Cardiac fibroblast (primary cell): ENCODE measurements at places on chromosomes 1 and 21.

DNA sequence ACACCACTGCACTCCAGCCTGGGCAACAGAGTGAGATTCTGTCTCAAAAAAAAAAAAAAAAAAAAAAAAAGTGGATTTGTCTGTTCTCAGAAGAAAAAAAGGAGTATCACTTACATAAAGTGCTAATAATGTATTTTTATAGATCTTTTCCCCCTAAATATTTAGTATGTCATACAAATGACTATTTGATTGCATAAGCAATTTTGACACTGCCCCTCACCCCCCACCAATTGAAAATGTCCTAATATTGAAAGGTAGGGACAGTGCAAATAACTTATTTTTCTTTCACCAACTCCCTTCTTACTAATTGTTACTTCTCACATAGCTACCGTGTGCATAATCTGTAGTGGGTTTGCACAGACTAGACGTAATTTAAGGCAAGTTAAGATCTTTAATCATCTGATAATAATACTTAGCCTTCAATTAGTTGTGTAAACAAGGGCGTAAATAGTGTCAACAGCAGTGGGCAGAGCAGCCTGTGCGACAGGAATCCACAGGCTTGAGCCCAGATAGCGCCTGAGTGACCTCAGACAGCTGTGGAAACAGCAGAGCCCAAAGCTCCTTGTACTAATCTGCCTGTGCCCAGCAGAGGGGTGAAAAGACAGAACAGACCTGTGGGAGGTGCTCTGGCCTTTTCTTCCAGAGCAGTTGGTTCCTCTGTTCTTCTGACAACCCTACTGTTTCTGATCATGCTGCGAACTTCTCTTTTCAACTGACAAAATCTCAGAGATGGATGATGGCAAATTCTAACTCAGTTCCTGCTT lies 4.5 kb upstream of the IER5 start:
- DNase-seq = peak; percentile 71

- DNase-seq = no peak
Measured at GRCh38 chr1:53608071-53608470, 130.9 kb downstream of the GLIS1 start.

DNA sequence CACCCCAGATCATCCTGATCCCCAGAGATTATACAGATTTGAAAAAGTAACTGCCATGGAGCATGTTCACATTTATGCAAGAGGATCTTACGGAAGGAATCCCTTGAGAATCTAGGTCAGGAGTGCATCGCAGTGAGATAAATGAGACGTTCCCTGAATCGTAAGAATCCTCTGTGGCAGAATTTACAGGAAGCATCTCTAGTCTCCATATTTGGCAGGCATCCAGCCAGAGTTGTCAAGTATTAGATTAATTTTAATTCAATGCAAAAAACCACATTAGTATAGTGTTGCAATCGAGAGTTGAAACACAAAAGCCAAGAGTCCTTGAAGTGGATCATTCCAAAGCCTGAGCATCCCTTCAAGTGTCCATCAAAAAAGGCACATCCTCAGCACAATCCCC lies 100.8 kb downstream of the RRAGC start:
- peak; percentile 31 for DNase-seq

DNA sequence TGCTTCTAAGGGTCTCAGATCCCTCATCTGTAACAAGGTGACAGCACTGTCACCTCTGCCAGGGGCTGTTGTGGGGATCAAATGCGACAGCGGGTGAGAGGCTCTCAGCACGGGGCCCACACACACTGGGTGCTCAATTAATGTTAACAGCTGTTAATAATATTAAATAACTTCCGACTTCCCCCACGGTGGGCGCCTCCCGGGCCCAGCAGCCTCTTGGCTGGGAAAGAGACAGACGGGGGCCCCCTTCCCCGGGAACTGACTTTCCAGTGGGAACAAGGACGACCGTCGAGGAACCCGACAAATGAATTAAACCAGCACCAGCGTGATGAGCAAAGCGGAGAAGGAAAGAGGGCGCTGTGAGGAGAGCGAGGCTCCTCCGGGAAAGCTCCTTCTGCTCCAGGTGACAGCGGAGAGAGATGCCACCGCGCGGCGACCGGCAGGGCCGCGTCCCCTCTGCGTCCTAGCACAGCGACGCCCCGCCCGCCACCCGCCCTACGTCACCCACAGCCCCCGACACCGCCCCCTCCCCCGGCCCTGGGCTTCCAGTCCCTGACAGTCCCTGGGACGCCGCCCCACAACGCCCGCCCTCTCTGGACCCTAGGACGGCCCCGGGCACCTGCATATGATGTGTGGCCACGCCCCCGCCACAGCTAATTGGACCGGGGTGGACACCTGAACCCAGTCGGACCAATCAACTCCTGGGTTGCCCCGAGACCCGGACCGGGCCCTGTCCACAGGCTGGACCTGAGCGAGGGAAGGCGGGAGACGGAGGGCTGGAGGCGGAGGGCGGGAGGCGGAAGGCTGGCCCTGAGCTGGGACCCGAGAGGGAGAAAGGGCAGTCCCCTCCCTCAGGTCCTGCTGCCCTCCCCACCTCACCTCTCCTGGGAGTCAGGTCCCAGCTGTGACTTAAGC lies 38.2 kb downstream of the MATN1 start:
- DNase-seq = no peak

DNA sequence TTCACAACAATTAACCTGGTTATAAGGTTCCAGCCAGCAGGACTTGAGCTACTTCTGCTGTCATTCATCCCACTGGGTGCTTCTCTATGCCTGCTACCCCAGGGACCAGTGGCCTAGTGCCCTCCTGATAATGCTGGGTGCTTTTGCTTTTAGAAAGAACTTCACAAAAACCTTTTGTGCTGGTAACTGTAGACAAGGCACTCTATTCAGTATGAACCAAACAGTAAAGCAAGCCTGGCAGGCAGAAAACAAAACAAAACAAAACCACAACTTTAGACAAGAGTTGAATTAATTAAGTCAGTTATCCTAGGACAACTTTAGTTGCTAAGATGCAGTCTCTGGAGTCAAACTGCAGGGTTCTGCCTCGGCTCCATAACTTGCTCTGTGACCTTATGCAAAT lies 61.9 kb upstream of the ADGRL2 start:
- DNase-seq = no peak

GRCh38 chr21:16117851-16118590 lies 388.2 kb downstream of the USP25 start:
- peak; percentile 63 for DNase-seq

DNA sequence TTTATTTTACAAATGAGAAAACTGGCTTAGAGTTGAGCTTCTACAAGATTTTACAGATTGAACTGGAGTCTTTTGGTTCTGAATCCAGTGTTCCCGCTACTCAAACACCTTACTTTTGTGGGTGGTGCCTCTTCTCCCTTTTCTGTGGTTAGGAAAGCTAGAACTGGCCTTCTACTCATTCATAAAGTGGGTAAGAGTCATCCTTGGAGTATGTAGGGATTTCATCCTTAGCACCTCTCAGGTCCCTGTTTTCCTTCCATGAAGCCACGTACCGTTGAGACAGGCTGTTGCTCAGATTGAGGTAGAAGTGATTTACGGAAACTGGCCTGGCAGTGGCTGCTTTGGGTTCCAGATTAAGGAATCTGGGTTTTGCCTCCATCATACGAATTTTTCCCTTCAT lies 35.8 kb downstream of the WNT4 start:
- DNase-seq = no peak

DNA sequence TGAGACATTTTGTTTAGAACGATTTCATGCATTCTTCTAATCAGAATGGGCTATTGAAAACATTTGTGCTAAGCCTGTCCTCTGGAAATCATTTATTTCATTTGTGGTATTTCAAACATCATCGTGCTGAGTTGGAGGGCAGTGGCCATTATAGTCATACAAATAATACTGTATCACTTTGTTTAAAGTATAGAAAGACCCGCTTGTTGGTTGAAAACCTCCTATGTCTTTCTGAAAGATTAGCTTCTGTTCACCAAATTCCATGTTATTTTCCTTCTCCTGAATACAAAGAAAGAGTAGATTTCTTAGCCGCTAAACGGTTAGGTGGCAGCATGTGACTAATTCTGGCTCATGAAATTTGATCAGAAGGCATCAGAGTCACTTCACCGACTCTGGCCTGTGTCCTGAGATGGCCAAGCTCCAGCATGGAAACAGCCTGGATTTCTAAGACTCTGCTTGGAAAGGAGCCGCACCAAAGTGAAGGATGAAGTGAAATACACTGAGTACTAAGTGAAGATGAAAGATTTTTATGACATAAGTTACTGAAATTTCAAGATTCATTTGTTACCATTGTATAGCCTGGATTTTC lies 355.1 kb downstream of the USP25 start:
- DNase-seq = peak; percentile 44

DNA sequence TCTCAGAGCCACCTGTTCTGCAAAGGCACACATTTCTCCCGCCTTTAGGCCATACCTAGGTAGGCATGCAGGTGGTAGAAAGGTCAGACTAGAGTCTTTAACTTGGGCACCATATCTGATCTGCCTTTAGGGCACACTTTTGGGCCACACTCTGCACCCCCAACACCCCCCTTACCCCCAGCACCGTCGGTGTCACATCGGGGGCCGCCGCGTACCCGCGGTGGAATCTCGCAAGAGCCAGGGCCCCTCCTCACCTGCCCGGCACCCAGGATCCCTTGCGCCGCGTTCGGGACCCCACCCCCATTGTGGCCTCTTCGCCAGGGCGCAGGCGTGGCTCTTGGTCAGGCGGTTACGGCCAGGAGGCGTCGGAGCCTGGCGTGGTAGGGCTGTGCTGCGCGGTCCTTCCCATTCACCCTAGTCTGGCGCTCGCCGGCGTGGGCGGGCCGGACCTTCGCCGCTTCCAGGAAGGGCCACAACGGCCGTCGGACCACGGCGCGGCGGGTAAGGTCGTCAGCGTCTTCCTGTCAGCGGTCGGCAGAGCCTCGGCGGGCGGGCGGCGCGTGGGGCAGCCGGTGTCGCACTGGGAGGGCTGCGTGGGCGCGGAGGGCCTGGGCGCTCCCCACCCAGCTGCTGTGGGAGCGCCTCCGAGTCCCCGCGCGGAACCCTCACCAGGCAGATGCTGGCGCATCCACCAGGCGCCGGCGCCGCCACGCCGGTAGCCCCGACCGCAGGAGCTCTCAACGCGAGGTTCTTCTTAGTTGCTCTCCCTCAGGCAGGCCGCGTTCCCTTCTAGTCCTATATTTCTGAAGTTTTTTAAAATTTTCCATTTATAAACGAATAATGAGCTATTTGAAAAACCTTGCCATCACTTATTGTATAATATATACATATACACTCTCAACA lies at the start of gene DNAH14:
Gene DNAH14, plus strand, starts transcription at position 341 of the 903 bp plus-strand sequence. CDS start 23,028 bp downstream, outside the sequence.
- peak; percentile 82 for DNase-seq

- DNase-seq = no peak
Measured at GRCh38 chr1:204599098-204599497, 82.9 kb downstream of the MDM4 start.

DNA sequence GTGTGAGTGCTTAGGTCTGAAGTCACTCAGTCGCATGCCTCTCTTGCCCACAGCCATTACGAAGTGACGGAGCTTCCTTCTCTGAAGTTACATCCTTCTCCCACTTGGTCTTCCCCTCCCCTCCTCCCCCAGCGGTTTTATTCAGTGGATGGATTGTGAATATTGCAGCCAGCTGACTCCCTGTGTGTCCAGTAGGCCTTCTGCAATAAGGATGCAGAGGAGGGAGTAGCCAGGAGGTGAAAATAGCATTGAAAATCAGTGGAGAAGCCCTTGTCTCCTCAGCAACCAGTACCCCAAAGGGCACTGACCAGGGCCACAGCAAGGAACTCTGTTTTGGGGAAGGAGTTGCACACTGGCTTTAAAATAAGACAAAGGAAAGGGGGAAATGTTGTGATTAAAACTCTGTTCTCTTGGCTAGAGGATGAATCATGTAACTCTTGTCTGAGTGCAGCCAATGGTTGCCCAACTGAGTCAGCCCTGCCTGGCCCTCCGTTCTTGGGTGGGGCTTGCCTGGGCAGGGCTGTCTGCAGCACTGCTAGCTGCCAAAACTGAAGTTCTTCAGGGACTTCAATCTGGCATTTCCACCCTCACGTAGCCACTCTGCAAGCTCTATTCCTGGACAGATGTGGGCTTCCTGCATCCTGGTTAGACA lies 4.3 kb downstream of the S100A10 start:
- DNase-seq = peak; percentile 89

- DNase-seq = no peak
Measured at GRCh38 chr21:36825658-36826057, 126.7 kb downstream of the SIM2 start.

GRCh38 chr1:60196026-60196425 lies 122.5 kb upstream of the C1orf87 start:
- no peak for DNase-seq

DNA sequence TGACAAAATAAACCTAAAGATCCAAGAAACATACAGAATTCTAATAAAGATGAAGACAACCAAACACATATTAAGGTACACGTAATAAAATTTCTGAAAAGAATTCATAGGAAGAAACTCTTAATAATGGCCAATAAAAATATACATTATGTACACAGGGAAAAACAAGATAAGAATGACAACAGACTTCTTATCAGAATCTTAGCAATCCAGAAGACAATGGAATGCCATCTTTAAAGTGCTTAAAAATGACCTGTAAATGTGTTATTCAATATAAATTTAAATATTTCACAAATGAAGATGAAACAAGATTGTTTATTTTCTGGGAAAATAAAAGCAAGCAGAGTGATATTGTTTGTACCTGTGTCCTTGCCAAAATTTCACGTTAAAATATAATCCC lies 530.4 kb upstream of the PTBP2 start:
- DNase-seq = no peak

- peak; percentile 80 for DNase-seq
Measured at GRCh38 chr1:228464487-228464983, 22.6 kb upstream of the RNF187 start.

DNA sequence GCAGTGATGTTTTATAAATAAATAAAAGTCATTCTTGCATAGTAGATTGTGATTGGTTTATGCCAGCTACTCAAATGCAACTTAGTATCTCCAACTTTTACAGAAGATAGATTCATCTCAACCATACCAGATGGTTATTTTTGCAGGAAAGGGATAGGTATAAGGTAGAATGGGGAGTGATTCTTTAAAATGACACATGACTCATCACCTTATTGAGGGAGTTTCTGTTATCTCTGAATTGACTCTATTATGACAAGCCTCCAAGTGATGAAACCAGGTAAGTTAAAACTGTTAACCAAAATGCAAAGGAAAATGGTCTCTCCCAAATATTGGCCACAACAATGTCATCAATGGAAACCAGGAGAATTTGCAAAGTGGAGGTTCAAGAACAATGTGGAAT lies 54.5 kb downstream of the PTPRC start:
- DNase-seq = no peak

- DNase-seq = peak; percentile 99
Measured at GRCh38 chr1:184296466-184297243, 90.2 kb upstream of the C1orf21 start.

DNA sequence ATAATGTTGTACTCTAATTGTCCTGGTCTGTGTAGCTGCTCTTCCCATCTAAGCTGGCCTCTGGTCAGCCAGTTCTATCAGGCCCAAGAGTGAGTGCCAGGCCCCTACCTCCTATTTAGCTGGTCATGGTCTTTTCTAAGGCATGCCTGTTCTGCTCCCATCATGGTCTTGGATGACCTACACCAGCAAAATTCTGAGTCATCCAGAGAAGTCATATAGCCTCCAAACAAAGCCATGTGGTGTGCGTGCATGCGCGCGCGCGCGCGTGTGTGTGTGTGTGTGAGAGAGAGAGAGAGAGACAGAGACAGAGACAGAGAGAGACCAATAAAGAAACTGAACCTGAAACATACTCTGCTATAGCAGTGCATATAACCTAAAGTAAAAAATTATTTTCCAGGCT lies 254.4 kb downstream of the BRINP2 start:
- DNase-seq = no peak

GRCh38 chr1:45370575-45370974 lies 30.3 kb upstream of the MUTYH start:
- DNase-seq = no peak
